SJCRH30 (cell line): ENCODE measurements at places on chromosomes 2 and 18. TPM values are rescaled to one million over a fixed set of nuclear protein-coding genes. Genes with fewer than 3 reads are reported as not detected.

Gene UCN
- 0.32 and 1.6 TPM in 2 replicates for total RNA-seq

Gene MBOAT2
- total RNA-seq = 33.5 and 36.0 TPM in 2 replicates

Gene ABCA12
- 0.03 and 0.12 TPM in 2 replicates for total RNA-seq

Gene CASP10
- 1.0 and 1.1 TPM in 2 replicates for total RNA-seq

Gene MOGAT1
- total RNA-seq = not detected in 2 replicates

Gene C2orf78
- not detected in 2 replicates for total RNA-seq

Gene ZFP36L2
- total RNA-seq = 5.1 and 5.6 TPM in 2 replicates

Gene TDRD15
- total RNA-seq = 0.02 TPM in 1 of 2 replicates, not detected in the other

Gene C2orf66
- 0.06 and 0.08 TPM in 2 replicates for total RNA-seq

Gene IL36RN
- total RNA-seq = not detected in 2 replicates

Gene DAW1
- total RNA-seq = 0.08 TPM in 1 of 2 replicates, not detected in the other

Gene RNU2-63P
- total RNA-seq = not detected in 2 replicates

Gene EML4
- 117 and 128 TPM in 2 replicates for total RNA-seq

Gene HOXD10
- 1.3 and 2.2 TPM in 2 replicates for total RNA-seq

Gene GKN2
- not detected in 2 replicates for total RNA-seq

Gene TTC27
- 25.2 and 35.3 TPM in 2 replicates for total RNA-seq

Gene IL1R2
- not detected in 2 replicates for total RNA-seq

Gene ZNF521
- 17.6 and 20.3 TPM in 2 replicates for total RNA-seq

Gene CHRND
- 91.0 and 92.4 TPM in 2 replicates for total RNA-seq

Gene PMS1
- 80.5 and 83.0 TPM in 2 replicates for total RNA-seq

Gene GPR35
- 0.04 and 0.30 TPM in 2 replicates for total RNA-seq

Gene UXS1
- 47.3 and 48.8 TPM in 2 replicates for total RNA-seq

Gene KCNG3
- total RNA-seq = 0.03 and 0.06 TPM in 2 replicates

Gene AMER3
- total RNA-seq = not detected in 2 replicates

Gene PROC
- not detected in 2 replicates for total RNA-seq

Gene DSC2
- not detected in 2 replicates for total RNA-seq

Gene LRRC30
- total RNA-seq = not detected in 2 replicates

Gene SCN9A
- 4.3 and 4.7 TPM in 2 replicates for total RNA-seq

Gene ANKRD62
- total RNA-seq = not detected in 2 replicates

Gene LRRTM1
- total RNA-seq = 0.05 TPM in 1 of 2 replicates, not detected in the other

Gene HOXD1
- 0.06 TPM in 1 of 2 replicates, not detected in the other for total RNA-seq

Gene PLB1
- 0.61 and 0.79 TPM in 2 replicates for total RNA-seq

Gene EVA1A
- not detected in 2 replicates for total RNA-seq

Gene BBS5
- 4.1 and 5.4 TPM in 2 replicates for total RNA-seq

Gene CRYGC
- not detected in 2 replicates for total RNA-seq

Gene RAB12
- total RNA-seq = 51.2 and 52.9 TPM in 2 replicates

Gene IGFBP5
- 16.8 and 20.5 TPM in 2 replicates for total RNA-seq

Gene FKBP1B
- 41.8 and 47.2 TPM in 2 replicates for total RNA-seq

Gene IRS1
- total RNA-seq = 17.6 and 20.9 TPM in 2 replicates

Gene SEMA4C
- 41.3 and 49.4 TPM in 2 replicates for total RNA-seq

Gene SLC40A1
- total RNA-seq = 44.9 and 48.3 TPM in 2 replicates

Gene CSRNP3
- 2.4 and 2.9 TPM in 2 replicates for total RNA-seq

Gene CHST9
- total RNA-seq = 9.2 and 10.7 TPM in 2 replicates

Gene TBR1
- total RNA-seq = 0.13 and 0.20 TPM in 2 replicates

Gene EPAS1
- total RNA-seq = 16.5 and 17.3 TPM in 2 replicates

Gene ASNSD1
- total RNA-seq = 165 and 177 TPM in 2 replicates

Gene FRZB
- 0.35 and 0.49 TPM in 2 replicates for total RNA-seq
